ENCODE measurements at places on chromosomes 5 and 9.

DNA sequence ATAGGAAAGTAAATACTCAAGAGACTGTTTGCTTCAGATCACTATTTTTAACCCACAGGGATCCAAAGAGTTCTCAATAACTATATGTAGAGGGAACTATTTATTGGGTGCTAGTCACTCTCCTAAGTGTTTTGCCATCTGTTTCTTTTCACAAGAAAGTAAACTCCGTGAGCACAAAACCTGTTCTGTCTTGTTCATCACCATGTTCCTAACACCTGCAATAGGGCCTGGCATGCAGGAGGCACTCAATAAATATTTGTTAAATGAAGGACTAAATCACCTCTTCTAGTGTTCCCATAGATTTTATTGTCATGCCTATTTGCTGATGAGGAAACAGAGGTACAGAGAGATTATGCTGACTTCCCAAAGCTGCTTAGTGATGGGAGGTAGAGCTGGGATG lies 118.2 kb downstream of the VCAN start:
- peak; percentile 48 for DNase-seq

DNA sequence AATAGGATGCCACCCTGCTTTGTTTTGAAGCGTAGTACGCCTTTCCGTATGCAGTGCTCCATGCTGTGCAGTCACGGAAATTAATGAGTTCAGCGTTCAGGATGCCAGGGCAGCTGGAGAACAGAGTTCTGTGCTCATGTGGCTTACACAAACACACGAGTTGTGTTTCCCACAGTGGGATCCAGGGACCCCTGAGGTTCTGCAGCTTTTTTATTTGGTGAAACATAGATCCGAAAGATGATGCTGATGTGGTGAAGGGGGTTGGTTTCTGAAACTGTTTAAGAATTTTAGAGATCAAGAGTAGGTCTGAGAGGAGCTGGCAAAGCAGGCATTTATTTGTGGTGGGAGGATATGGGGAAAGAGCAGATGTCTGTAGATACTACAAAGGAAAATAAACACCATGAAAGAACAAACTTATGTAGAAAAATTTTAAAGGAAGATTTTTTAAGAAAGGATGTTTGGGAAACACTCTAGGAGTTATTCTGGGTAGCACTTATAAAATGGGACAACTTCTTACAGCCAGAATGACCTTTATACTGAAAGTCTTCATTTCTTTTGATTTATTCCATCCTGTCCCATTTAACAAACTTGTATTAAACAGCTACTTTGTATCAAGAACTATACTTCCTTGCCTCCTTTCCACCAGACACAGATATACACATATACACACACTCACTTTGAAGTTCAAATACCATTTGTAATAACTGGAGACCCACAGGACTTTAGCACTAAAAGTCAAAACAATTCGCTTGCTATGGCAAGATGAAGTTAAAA lies 52.7 kb downstream of the ITGA1 start:
- DNase-seq, result no peak

DNA sequence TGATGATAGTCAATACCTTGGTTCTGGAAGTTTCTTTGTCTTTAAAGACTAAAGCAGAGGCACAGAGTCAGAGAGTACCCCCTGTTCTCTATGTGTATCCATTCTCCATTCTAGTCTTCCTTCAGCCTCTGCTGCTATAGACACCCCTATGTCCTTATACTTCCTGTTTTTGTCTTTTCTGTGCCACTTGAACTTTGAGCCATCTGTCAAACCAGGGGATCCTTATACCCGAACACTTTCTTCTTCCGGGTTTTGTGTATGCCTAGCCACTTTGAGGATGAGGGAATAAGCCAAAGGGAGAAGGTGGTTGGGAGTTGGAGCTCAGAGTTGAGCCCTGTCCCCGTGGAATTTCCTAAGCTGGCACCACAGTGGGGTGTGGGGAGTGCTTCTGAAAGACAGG lies 61.1 kb upstream of the IL6ST start:
- DNase-seq, result no peak

GRCh38 chr5:58933891-58934628 lies 351.2 kb downstream of the RAB3C start:
- DNase-seq, result no peak

GRCh38 chr9:129558551-129559505 lies 62.1 kb downstream of the C9orf50 start:
- DNase-seq, result no peak

GRCh38 chr9:92723801-92724323 lies 40.8 kb downstream of the BICD2 start:
- no peak for DNase-seq

GRCh38 chr5:72281764-72282499 lies 38.1 kb downstream of the MRPS27 start:
- DNase-seq, result no peak

- DNase-seq, result no peak
These were observed 25.5 kb upstream of the SLC6A3 start for GRCh38 chr5:1470762-1471211.

- no peak for DNase-seq
These were observed 87.5 kb upstream of the SSBP2 start for GRCh38 chr5:81838307-81838906.

DNA sequence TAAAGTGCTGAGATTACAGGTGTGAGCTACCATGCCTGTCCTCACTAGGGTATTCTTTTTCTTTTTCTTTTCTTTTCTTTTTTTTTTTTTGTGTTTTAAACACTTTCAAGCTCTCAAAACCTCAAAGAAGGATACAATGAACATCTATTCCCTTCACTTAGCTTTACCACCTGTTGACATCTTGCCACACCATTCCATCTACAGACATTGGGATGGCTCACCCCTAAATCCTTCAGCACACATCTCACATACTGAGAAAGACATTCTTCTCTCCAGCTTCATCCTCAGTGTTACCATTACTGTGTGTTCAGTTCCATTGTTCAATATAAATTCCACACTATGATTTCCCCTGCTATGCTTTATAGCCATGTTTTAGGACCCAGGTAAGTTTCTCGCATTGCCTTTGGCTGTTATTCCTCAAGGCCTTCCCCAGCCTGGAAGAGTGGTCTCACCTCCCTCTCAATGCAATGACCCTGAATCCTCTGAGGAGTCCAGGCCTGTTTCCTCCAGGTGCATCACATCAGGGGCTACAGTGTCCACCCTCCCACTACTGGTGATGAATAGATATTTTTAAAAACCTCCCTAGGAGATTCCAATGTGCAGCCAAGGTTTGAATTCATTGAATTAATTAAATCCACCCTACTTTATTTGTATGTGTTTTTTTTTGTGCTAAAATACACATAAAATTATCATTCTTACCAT lies 16.7 kb downstream of the IQGAP2 start:
- DNase-seq, result no peak

DNA sequence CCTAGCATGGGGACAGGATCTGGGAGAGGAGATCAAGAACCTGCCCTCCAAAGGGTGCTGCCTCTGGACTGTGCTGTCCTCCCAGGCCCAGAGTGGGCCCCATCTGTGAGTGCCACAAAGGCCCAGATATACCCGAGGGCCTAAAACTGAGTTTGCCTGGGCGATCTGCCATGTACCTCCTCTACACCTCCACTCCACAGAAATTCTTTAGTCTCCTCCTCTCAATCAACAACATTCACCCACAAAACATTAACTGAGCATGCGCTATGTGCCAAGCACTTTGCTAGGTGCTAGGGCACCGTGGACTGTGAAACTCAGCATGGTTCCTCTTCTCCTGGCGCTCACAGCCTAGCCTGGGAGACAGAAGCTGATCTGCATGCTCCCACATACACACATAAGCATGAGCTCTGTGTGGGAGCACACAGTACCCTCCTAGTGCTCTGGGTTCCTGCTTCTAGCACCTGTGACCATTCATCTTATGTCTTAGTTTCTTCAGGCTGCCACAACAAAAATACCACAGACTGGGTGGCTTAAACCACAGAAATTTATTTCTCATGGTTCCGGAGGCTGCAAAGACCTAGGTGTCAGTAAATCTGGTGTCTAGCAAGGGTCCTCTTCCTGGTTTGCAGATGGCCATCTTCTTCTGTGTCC lies 82.0 kb upstream of the FSTL4 start:
- no peak for DNase-seq
